ENCODE measurements at places on chromosomes 5 and 9.

DNA sequence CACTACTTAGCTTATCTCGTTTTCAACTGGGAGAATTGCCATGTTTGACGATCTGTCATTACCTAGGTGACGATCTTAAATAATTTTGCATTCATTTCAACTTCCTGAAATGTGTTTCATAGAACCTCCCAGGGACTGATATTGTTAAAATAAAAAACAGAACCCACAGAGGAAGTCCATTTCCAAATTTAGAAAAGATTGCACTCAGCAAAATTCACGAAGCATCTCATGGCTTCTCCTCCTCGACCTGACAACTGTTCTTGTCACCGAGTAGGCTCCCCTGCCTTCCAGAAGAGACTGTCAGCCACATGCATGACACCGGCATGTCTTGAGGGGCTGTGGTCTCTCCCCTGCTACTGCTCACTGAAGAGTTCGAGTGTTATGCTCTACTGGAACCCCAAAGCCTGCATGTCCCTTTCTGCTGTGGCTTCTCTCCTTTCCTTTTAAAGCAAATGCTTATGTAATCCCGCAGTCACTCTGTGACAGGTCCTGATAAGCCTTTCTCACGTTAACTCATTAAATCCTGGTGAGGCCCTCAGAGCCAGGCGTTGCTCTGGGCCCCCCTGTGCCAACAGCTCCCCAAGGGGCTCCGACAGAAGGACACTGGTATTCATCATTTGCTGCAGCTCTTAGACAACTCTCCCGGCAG is 26.8 kb upstream of the ANKRD33B start:
- DNase-seq, result no peak

GRCh38 chr9:16309469-16310271 is 560.8 kb downstream of the BNC2 start:
- no peak for DNase-seq

DNA sequence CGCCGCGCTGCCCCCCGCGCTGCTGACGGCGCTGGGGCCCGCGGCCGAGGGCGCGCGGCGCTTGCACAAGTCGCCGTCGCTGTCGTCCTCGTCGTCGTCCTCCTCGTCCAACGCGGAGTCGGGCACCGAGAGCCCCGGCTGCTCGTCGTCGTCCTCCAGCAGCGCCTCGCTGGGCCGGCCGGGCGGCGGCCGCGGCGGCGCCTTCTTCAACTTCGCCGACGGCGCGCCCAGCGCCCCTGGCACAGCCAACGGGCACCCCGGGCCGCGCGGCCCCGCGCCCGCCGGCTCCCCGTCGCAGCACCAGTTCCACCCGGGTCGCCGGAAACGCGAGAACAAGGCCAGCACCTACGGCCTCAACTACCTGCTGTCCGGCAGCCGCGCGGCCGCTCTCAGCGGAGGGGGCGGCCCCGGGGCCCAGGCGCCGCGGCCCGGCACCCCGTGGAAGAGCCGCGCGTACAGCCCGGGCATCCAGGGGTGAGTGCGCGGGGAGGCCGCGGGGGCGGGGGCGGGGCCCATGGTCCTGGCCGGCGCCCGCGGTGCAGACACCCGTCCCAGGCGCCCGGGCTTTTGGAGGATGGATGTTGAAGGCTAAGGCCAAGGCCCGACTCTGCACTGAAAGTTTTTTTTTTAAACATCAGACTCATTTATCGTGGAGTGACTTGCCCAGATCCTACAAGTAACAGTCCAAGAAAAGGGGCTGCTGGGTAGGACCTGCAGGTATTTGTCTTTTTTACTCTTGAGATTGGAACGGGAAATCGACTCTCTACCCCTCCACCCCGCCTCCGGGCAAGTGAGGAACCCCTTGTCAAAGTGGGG is 1.2 kb downstream of the TENT4A start:
- no peak for DNase-seq

- DNase-seq, result no peak
Observed at GRCh38 chr5:15516486-15516885, 16.5 kb downstream of the FBXL7 start.

GRCh38 chr5:58629271-58630159 is 46.6 kb downstream of the RAB3C start:
- no peak for DNase-seq

DNA sequence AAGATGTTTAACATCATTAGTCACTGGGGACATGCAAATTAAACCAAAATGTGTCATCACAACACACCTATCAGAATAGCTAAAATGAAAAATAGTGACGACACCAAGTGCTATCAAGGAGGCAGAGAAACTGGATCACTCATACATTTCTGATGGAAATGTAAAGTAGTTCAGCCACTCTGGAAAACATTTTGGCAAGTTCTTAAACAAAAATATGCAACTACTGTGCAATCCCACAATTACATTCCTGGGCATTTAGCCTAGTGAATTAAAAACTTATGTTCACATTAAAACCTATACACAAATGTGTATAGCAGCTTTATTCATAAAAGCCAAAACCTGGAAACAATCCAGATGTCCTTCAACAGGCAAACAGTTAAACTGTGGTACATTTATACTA is 53.1 kb downstream of the SVEP1 start:
- no peak for DNase-seq

DNA sequence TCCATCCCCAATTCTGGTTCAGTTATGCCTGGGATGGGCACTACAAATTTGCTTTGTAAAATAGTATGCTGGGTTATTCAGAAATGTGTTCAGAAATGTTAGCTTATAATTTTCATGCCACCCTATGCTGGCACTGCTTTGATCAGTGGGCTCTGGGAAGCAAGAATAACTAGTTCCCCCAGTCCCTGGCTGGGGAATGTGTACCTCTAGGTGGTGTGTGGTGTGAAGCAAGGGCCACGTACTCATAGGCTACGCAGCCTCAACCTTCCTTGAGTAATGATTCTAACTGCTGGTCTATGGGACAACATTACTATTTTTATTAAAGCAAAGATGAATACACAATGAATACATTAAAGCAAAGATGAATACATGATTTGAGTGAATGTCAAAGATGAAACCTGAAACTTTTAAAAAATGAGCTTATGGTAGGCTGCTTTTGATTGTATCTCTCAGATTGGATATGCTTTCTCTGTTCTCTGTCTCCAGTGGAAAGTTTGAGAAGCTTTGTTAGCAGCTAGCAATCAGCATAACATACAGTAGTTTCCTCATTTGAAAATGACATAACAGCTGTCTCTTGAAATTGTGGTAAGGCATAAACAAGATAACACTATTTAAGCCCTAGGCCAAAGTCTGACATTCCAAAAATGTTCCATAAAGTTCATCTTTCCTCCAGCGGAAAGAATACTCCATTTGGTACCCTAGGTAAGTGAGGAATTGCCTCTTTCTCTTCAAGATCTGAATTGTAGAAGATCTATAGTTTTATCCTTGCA is 174.7 kb upstream of the NFIB start:
- no peak for DNase-seq

- no peak for DNase-seq
Observed at GRCh38 chr9:113492343-113493202, 29.0 kb downstream of the RGS3 start.

DNA sequence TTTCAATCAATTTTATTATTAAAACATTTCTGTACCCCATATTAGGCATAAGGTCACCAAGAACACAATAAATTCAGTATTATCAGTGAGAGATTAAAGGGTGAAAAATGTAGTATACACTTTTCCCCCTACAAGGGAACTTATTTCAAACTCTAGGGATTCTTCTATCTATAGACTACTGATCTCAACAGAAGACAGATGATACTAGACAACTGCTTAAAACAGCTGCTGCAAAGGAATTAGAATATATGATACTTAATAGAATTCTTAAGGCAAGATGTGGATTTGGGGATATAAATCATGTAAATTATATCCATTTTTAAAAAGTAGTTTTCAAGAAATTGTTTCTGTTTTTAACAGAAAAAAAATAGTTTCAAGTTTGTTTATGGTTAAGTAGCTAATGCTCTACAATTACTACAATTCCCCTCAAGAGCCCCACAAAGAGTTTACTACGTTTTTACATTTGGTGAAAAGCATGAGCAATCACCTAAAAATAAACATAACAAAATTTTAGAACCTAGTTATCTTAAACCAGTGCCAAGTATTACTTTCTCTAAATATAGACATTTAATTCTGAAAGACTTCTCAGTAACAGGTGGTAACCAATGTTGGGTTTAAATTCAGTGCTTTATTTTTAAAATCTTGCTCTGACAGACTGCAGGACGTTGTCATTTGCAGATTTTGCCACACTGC is 6.0 kb downstream of the KIF24 start:
- no peak for DNase-seq

DNA sequence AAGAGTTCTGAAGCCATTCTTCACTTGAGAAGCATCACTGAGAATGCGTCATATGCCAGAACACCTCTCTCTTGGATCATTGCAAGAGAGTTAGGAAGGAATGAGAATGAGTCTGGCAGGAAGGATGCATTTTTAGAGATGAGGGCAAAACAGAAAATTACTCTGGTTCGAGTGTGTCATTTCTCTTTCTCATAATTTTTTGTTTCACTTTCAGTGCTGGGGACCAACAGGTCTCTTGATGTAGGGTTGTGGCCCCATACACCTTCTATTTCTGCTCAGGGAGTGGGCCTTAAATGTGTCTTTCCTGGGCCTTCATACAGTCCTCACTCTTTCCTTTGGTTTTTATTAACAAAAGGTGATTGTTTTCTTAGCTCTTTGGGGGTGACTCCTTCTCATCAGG is 302.4 kb downstream of the NR3C1 start:
- DNase-seq, result no peak

DNA sequence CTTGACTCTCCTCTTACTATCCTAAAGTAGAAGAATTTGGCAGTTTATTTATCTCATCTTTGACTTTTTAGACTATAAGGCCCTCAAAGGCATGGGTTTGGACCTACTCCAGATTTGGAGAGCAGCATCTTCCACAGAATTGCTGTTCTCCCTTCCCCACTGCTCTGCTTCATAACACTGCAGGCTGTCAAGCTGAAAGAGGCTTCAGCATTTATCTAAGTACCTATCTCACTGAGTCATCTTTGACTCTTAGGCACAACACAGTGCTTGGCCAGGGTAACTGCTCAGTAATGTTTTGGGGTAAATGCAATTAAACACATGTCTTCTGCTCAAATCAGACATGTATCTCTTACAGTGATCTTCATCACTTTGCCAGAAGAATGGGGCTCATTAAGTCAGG is 60.6 kb downstream of the GRIN3A start:
- no peak for DNase-seq

GRCh38 chr5:35319333-35320002 is 89.2 kb upstream of the PRLR start:
- no peak for DNase-seq

DNA sequence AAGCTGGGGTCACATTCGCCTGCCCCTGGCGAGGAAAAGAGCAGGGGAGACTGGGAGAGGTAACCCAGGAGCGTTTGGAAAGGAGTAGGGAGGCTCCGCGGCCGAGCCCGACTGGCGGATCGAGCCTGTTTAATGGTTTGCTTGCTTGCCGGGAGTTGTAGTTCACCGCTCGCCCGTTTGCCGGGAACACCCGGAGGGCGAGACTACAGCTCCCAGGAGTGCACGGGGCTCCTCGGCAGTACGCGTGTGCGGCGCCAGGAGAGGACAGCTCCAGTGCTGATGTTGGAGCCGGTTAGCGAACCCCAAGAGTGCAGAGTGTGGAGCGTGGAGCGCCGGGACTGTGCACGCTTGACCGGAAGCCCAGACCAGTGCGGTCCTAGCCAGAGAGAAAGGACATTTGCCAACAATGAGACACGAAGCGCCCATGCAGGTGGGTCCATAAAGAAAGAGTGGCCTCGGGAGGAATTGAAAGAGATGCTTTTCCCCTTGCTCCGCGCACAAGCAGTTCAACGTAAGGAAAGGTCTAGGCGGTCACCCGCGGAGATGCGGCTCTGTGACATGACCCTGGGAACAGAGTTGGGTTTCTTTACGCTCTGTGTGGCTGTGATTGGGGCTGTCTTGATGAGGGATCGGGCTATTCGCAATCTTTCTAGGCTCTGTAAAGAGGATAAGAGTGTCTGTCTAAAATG is at the start of gene RAB3C:
Gene RAB3C (plus strand): TSS at position 273 of the 689 bp plus-strand sequence. CDS start 134 bp downstream, at position 407.
- peak; percentile 83 for DNase-seq

Measured in left renal cortex interstitium (tissue), 4 donors.